ENCODE measurements at places on chromosomes 16 and 17.

GRCh38 chr16:68227183-68227793 lies 8.6 kb downstream of the ESRP2 start:
- no peak for DNase-seq

- DNase-seq, result no peak
Measured at GRCh38 chr16:5951486-5951885, 853.9 kb upstream of the EEF2KMT start.

DNA sequence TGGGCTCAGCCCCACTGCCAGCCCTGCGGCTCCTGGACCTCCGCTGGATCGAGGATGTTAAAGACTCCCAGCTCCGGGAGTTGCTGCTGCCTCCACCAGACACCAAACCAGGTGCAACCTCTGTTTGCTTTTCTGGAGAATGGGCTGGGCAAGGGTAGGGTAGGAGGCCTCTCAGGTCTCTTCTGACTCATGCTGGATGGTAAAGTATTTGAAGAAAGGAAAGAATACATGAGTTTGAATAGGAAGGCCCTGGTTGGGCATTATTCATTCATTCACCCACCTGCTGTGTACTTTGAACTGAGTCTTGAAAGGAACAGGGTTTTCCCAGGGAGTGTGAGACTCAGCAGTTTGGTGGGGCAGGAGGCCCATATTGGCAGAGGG lies 6.5 kb upstream of the ORAI3 start:
- no peak for DNase-seq

DNA sequence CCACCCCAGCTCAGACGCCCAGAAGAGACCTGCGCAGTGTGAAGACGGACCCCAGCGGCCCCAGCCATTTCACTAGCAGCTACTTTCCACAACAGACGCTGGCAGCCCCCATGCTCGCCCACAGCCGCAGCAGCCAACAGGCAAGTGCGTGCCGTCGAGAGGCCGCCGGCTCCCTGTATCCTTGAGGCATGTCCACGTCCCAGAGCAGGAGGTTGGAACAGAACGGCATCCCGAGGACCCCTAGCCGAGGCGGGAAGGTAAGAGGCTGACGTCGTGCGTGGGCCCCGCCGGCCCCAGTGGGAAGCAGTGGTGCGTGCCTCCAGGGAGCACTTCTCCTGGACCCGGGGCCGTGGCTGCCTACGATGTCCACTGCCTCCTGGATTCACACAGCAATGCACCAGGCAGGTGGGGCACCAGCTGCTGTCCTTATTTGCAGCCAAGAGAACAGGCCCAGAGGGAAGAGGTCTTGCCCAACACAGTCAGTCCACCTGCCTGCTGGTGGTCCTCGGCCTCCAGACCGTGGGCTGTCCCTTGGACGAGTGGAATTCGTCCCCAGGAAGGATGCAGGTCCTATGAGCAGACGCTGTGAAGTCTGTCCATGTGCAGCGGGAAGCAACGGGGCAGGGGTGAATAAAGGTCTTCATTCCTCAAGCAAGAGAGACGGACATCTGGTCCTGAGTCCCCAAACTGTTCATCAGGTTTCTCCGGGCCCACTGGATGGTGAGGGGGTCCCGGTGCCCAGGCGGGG lies 38.5 kb downstream of the SLC7A5 start:
- DNase-seq, result no peak

GRCh38 chr16:55605754-55606336 lies 39.4 kb downstream of the CAPNS2 start:
- no peak for DNase-seq

DNA sequence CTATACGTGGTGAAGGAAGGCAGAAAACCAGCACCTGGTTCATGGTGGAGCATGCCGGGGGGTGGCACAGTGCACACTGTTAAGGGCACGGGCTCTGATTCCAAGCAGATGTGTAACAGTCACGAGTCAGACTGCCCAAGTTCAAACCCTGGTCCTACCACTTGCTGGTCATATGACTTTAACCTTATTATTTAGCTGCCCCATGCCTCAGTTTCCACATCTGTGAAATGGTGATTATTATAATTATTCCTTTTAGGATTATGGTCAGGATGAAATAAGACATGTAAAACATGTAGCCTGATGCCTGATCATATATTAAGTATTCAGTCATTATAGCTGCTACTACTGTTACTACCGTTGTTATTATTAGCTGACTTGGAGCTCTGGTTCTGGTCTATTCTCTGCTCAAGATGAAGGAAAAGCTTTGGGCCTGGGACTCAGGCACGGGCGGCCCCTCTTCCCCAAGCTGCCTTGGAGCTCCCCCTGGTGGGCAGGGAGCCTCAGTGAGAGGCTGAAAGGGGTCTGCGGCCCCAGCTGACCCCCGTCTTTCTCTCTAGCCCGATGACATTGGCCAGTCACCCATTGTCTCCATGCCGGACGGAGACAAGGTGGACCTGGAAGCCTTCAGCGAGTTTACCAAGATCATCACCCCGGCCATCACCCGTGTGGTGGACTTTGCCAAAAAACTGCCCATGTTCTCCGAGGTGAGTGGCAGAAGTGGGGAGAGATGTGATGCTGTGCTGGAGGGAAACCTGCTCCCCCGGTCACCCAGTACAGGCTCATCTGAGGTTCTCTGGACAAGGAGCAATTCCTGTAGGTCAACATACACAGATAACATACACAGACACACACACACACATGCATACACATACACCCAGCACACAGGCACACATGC lies 14.0 kb downstream of the NR1D1 start:
- DNase-seq, result peak; percentile 69

DNA sequence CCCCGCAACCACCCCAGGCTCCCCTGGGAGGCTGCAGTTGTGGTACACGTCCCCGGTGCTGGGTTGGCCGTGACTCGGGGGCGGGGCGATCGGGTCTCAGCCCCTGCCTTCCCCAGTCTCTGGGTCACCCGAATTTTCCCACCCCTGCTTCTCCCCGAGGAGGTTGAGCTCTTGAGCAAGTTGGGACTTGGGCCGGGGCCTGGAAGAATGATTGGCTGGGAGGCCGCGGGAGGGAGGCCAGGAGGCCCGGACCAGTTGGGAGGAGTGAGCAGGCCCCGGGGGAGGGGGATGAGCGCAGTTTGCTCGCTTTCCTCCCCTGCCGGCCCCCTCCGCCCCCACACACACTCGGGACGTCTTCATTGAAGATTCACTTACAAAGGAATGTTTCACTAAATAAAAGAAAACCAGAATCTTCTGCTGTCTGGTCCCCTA lies 4.5 kb upstream of the HEXIM1 start:
- peak; percentile 62 for DNase-seq

- DNase-seq, result no peak
Measured at GRCh38 chr16:57803134-57803990, 1.1 kb upstream of the KIFC3 start.

- DNase-seq, result no peak
Measured at GRCh38 chr17:40090237-40091119, 9.9 kb downstream of the NR1D1 start.

- DNase-seq, result peak; percentile 28
Measured at GRCh38 chr16:57720142-57720575, 15.4 kb upstream of the KATNB1 start.

- DNase-seq, result no peak
Measured at GRCh38 chr16:27723711-27724481, 174.0 kb downstream of the KATNIP start.

- DNase-seq, result no peak
Measured at GRCh38 chr16:86610779-86611524, 32.6 kb downstream of the FOXL1 start.

GRCh38 chr17:17952691-17953090 lies 19.5 kb downstream of the TOM1L2 start:
- DNase-seq, result no peak

DNA sequence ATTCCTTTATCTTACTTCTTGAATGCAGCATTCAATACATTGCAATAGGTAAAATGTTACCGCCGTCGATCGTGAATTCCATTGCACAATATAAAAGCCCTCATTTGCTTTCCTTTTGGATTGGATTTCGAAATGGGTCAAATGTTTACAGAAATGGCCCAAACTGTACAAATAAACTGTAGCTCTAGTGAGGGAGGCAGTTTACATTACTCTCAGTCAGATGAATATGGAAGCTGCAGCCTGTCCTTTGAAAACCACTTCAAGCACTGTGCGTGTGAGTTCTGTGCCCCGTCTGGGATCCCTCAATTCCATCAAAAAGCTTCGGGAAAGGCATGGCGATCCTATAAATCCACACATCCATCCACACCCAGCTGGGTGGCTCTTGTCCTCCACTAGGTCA lies 258.6 kb upstream of the FOXF1 start:
- no peak for DNase-seq

- DNase-seq, result no peak
Measured at GRCh38 chr17:29237476-29238132, 9.1 kb upstream of the CRYBA1 start.

GRCh38 chr17:4566785-4567184 lies 6.4 kb upstream of the GGT6 start:
- peak; percentile 83 for DNase-seq

- no peak for DNase-seq
Measured at GRCh38 chr17:80064696-80065095, 28.3 kb downstream of the CCDC40 start.

DNA sequence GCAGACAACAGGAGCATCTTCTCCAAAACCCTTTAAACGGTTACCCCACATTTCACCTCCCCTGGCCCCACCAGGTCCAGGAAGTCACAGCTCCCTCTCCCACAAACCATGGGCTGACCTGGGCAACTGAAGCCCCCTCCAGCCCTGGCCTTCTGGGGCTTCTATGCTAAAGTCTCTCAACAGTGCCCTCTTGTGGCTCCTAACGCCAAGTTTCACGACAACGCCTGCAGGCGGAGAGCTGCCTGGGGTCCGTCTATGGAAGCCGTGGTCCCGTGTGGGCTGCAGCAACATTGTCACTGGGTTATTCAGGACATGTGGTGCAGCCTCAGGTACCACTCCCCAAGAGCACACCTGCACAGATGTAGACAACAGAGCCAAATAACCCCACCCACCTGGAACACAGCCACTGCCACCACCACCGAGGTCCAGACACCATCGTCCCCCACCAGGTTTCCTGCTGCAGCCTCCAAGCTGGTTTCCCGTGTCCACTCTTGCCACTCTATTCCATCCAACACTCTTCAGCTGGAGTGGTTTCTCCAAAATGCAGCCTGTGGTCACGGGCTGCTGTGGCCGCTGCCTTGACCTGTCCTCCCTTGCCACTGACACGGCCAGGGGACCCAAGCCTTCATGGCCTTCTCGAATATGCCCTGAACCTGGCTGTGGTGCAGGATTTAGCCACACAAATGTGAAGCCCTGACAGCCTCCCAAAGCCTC lies 19.1 kb downstream of the C16orf95 start:
- peak; percentile 49 for DNase-seq

DNA sequence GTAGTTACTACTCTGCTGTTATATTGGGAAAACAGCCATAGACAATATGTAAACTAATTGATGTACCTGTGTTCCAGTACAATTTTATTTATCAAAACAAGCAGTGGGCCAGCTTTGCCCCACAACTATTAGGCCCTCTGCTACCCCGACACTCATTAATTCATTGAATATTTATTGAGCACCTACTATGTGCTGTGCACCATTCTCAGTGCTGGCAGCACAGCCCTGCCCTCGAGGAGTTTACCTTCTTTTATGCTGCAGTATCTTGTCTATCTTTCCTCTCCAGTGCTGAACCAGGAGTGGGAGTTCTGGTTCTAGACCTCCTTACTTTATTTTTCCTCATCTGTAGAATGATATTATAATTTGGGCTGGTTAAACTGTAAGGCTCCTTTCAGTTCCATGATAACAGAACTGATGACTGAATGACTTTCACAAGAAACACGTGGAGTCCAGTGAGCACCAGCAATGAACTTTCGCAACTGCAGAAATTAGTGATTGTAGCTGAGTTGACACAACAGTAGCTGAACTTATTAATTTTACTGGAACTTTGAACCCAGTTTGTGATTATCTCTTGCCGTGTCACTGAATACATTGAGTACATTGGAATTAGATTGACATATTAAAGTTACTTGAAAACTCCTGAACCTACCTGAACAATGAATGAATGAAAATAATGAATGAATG lies 2.4 kb downstream of the GOSR2 start:
- DNase-seq, result no peak

DNA sequence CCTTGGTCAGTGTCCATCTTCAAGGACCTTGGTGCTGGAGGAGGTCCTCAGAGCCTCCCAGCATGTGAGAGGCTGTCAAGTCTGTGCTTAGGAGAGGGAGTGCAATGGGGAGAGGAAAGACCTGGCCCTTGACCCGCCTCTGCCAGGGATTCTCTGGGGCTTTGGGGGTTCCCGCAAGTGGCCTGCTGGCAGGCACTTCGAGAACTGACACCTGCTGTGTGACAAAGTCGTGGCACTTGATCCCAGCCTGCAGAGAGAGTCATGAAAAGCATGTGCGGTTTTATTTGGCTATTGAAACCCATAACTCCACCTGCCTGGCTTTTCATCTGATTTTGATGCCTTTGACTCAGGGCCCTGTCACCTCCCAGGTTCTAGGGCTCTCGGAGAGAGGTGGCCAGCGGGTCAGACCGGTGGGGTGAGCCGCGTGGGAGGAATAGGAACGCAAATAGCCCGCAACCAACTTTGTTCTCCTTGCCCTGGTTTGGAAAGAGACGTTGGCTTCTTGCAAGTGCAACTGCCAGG lies 42.8 kb upstream of the GSE1 start:
- no peak for DNase-seq

DNA sequence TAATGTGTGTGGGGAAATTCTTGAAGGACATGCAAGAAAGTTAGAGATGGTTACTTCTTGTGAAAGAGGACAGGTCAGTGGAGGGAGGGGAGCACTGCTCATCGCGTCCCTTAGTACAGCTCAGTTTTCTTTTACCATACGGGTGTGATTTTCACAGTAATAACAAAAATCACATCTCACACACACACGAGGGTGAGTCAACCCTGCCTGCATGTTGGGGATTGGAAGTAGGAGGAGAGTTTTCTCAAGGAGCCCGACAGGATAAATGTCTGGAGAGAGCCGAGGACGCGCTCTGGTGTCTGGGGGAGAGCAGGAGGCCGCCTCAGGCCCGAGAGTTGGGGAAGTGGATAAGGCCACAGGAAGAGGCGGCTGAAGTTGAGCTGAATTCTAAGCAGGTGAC lies 16.4 kb downstream of the PLCD3 start:
- DNase-seq, result no peak

- no peak for DNase-seq
Measured at GRCh38 chr16:3640207-3640606, 14.3 kb upstream of the DNASE1 start.

GRCh38 chr17:78468366-78468765 lies 89.9 kb downstream of the PGS1 start:
- no peak for DNase-seq

- no peak for DNase-seq
Measured at GRCh38 chr17:77253611-77254051, 112.9 kb downstream of the SEC14L1 start.

- no peak for DNase-seq
Measured at GRCh38 chr16:48340054-48340453, 45.2 kb downstream of the SIAH1 start.

GRCh38 chr17:4334776-4335584 lies 31.5 kb downstream of the UBE2G1 start:
- no peak for DNase-seq

GRCh38 chr16:50245417-50246298 lies 20.7 kb upstream of the ADCY7 start:
- DNase-seq, result no peak

- no peak for DNase-seq
Measured at GRCh38 chr17:68400404-68400735, 56.9 kb downstream of the WIPI1 start.

Data from cerebellar cortex (tissue), 1 donor.